ENCODE measurements at places on chromosomes 13 and 19.

DNA sequence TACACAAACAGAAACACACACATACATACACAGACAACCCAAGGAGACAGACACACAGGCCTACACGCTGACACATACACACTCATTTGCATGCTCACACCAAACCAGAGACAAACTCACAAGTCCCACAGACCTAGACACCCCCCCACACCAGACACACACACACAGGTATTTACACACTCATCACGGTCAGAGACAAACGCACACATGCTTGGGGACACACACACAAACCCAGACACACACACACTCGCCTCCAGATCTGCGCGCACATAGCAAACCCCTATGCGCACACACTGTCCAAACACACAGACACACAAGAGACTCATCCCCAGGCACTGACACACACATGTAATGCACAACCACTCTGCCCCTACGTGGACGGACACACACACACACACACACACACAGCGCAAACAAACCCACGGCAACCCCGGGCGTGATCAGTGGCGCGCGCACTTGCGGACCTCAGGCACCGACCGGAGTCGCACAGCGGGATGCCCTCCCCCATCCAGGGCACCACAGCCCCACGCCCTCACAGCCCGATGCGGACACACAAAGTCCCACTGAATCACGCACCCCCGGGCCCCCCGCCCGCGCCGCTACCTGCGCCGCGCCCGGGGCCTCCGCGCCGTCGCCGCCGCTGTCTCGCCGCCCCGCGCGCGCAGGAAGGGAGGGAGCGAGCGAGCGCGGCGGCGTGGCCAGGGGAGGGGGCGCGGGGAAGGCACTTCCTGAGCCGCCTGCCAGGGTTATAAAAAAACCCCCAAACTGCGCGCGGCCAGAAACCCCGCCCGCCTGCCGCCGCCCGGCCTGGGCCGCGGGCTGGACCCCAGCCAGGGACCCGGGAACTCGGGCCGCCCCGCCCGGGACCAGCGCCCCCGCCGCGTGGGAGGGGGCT lies at the start of gene ADAMTS10:
Gene ADAMTS10, minus strand, starts transcription at position 675 of the 895 bp plus-strand sequence. CDS start 5,005 bp downstream, outside the sequence.
- no peak for DNase-seq

GRCh38 chr19:7742991-7743390 lies 4.3 kb downstream of the CD209 start:
- DNase-seq = no peak

- DNase-seq = no peak
These were observed 373 bp downstream of the TNFAIP8L1 start for GRCh38 chr19:4639531-4640246.

- no peak for DNase-seq
These were observed 96.3 kb upstream of the GPR183 start for GRCh38 chr13:99403458-99403971.

- no peak for DNase-seq
These were observed 17.8 kb upstream of the TMEM255B start for GRCh38 chr13:113741191-113741668.

GRCh38 chr19:378706-379105 lies 30.2 kb downstream of the C2CD4C start:
- DNase-seq = no peak

GRCh38 chr19:15255359-15255990 lies 23.2 kb upstream of the EPHX3 start:
- DNase-seq = no peak

- DNase-seq = no peak
These were observed 435.3 kb upstream of the HTR2A start for GRCh38 chr13:47332149-47332548.

DNA sequence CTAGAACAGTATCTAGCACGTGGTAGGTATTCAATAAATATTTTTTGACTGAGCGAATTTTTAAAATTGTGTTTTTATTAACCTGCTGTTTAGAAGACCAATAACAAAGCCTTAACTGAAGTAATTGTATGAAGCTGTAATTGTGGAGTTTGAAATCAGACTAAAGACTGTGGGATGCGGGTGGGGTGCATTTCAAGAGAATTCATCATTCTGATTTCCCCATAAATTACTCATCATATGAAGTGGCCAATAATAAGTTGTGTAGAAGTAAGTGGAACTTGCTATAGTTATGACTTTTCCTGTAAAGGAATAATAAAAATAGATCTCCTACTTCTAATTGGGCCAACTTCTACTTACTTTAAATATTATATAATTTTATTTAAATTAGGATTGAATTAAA lies 449.3 kb downstream of the PCDH9 start:
- no peak for DNase-seq

DNA sequence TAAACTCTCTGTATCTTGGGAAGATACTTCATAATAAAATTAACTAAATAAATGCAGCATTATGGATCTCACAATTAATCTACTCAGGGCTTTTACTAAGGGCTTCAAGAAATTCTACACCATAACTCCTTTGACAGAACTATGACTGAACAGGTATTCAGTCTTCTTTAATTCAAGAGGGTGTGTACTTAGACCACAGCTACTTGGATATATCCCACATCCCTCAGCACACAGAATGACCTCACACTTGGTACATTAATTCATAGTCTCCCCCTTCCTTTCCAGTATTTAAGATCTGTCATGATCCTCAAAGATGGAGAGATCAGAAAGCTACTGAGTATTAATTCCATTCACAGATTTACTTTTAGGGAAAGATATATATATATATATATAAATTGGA lies 11.6 kb downstream of the DIAPH3 start:
- DNase-seq = no peak

DNA sequence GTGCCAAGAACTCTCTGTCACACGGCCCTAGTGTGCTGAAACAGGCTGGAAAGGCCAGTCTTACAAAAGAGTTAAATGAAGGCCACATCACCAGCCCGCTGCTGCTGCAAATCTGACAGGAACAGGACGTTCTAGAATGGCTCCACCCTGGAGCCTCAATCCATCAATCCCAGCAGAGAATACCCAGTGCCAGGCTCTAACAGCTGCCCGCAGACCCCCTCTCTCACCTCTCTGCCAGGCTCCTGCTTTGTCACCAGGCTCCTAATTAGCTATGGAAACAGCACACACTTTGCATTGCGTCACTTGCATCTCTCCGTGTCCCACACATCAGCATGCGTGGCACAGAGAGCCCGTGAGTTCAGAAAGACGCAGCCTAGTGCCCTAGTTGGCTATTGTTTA lies 314.1 kb downstream of the FOXO1 start:
- DNase-seq = no peak

- no peak for DNase-seq
These were observed 2012.6 kb downstream of the PCDH9 start for GRCh38 chr13:65217471-65217995.

DNA sequence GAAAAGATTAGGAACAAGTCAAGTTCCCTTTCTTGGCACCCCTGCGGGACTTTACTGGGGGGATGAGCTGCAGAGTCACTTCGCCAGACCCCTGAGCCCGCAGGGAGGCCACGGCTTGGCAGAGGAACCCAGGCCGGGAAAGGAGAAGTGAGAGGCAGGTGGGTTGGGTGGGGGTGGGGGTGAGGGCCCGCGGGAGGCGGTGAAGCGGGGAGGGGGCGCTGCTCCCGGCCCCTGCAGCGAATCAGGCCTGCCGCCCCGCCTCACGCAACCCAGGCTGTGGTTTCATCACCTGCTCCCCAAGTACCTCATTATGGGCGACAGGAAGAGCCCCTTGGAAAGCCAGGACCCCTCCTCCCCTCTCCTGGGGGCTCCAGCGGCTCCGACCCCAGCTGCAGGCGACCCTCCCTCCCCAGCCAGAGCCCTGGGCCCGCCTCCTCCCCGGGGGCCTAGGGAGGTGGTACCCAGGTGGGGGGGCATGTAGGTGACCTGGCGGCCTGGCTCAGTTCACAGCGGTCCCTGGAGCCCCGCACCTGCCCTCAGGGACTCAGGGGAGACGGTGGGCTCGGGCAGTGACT lies 9.5 kb downstream of the MEF2B start:
- DNase-seq = no peak

- DNase-seq = no peak
These were observed 139.4 kb downstream of the HS6ST3 start for GRCh38 chr13:96229356-96229755.

DNA sequence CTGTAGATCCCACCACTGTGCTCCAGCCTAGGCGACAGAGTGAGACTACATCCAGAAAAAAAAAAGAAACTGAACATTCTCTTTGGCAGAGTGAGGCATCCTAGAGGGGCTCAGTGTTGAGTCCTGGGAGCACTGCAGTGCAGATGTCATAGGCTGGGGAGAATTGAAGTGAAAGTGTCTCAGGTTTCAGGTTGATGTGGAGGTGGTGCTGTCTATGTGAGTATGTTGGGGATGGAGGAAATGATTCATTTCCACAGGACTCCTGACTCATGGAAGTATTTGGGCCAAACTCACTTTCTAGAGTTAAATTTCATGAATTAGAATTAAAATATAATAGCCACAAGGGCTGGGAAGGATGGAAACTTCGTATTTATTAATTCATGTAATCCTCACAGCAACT lies 134.4 kb upstream of the TSC22D1 start:
- peak; percentile 74 for DNase-seq

- DNase-seq = peak; percentile 82
These were observed 187.3 kb downstream of the NUFIP1 start for GRCh38 chr13:44801990-44802389.

DNA sequence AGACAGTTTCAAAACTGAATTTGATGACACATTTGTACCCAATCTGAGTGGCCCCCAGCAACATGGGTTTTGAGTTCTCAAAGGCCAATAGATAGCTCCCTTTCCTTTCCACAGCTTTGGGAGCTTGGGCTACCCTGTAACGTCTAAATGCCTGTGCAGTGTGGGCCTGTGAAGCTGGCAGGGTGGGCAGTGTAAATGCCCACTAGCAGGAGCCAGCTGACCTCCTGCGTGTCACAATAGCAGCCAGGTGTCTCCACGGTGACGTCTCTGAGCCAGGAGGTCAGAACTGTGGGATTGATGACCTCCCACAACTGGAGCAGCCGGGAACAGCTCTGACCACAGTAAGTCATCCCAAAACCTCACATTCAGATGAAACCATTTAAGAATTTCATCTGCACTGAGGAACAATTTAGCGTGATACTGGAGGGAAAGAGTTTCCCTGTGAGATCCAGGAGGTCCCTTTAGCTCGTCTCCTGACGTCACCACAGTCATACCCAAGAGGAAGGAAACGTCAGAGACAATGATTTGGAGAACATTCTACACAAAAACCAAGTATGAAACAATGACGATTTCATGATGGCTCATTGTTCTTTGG lies at the start of gene IPO5:
Gene IPO5, plus strand, starts transcription at position 300 of the 595 bp plus-strand sequence. CDS start 23,022 bp downstream, outside the sequence.
- DNase-seq = no peak

GRCh38 chr19:47095476-47096099 lies 18.0 kb downstream of the ZC3H4 start:
- no peak for DNase-seq

DNA sequence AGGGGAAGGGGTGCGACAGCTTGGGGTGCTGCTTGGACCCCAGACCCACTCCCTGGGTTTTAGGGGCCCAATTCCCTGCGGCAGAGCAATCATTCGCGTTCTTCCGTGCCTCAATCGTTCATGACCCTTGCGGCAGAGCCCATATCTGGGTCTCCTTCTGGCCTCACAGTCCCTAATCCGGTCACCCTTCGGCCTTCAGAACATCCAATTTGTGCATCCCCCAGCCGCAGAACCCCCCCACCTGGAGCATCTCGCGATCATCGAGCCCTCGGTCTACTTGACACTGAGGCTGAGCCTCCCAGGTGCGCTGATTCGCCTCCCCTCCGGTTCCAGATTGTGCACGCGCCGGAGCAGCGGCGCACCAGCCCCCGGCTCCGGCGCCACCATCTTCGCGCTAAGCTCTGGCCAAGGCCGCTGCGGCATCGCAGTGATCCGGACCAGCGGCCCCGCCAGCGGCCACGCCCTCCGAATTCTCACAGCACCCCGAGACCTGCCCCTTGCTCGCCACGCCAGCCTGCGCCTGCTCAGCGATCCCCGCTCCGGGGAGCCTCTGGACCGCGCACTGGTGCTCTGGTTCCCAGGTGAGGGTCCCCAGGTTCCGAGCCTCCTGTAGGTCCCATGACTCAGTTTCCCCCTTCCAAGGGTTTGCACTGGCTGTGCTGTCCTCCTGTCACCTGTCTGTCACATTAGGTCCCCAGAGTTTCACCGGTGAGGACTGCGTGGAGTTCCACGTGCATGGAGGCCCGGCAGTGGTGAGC lies 501 bp downstream of the GTPBP3 start:
- DNase-seq = no peak

GRCh38 chr13:98108341-98108740 lies 34.6 kb upstream of the FARP1 start:
- no peak for DNase-seq

GRCh38 chr19:33458807-33459206 lies 62.8 kb downstream of the PEPD start:
- DNase-seq = no peak

- no peak for DNase-seq
These were observed 39.3 kb upstream of the GPR183 start for GRCh38 chr13:99346335-99347042.

DNA sequence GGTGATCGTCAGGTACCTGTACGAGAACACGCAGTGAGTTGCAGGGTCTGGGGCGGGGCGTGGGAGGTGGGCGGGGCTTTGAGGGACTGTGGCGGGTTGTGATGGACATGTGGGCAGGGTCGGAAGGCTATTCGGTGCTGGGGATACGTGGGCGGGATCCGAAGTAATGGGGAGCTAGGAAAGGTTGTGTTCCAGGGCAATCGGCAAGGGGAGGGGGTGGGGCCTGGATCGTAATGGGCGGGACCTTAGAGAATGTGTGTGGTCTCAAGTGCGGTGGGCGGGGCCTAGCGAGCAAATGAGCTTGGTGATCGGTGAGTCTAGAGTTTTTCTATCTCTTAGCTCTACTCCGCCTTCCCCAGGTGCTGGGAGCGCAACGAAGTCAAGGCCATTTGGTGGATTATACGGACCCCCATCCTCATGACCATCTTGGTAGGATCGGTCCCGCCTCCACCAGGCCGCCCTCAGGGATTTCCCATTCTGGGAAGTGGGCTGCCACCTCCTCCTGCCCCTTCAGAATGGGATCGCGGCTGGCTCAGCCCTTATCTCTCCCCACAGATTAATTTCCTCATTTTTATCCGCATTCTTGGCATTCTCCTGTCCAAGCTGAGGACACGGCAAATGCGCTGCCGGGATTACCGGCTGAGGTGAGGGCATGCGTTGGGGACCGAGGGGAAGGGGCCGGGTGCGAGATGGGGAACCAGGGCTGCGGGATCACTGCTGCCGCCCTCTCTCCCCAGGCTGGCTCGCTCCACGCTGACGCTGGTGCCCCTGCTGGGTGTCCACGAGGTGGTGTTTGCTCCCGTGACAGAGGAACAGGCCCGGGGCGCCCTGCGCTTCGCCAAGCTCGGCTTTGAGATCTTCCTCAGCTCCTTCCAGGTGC lies 9.6 kb downstream of the GIPR start:
- no peak for DNase-seq

DNA sequence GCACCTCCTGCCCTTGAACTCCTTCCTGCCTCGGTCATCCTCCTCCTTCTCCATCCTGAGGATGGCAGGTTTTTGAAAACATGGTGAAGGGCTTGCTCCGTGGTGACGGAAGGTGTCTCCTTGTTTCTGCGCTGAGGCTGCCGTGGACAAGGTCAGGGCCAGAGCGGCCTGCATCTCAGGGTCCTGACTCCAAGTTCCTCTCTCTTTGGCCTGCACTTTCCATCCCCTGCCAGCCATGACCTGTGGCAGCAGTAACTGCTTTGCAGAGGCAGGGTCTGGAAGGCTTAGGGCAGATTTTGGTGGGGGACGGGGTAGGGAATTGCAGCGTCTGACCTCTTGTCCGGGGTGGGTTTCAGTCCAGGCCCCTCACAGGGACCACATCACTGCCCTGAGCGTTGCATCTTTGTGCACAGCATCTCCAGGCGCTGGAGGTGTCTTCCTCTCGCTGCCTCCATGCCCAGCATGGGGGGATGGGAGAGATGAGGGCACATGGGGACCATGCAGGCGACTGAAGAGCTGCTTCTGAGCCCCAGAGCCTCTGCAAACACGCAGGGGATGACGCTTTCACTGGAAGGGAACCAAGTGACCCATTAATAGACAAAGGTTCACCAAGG lies 216.8 kb downstream of the TEX29 start:
- DNase-seq = no peak
